ENCODE measurements at places on chromosomes 4 and X. TPM values are rescaled to one million over a fixed set of nuclear protein-coding genes. Genes with fewer than 3 reads are reported as not detected.

Gene TMEM47
- total RNA-seq, result 0.10 TPM

Gene ARMCX2
- total RNA-seq, result 0.17 TPM

Gene POLN
- total RNA-seq, result 3.1 TPM

Gene ARHGAP10
- 24.7 TPM for total RNA-seq

Gene CLCN5
- 6.1 TPM for total RNA-seq

Gene UCP1
- total RNA-seq, result not detected

Gene CXorf49
- total RNA-seq, result not detected

Gene MTMR8
- total RNA-seq, result 1.1 TPM

Gene CT45A5
- total RNA-seq, result not detected

Gene AKAP14
- not detected for total RNA-seq

Gene PNMA5
- total RNA-seq, result not detected

Gene DCAF4L1
- total RNA-seq, result 0.39 TPM

Gene CA5B
- 5.5 TPM for total RNA-seq

Gene JADE3
- total RNA-seq, result 14.3 TPM

Gene NXF3
- 0.25 TPM for total RNA-seq

GRCh38 chrX:18617407-18617750, 54.5 kb downstream of the RS1 start:
- DNase-seq, result peak; percentile 16

GRCh38 chrX:103347682-103348397, 8.5 kb upstream of the TCEAL9 start:
- DNase-seq, result no peak

DNA sequence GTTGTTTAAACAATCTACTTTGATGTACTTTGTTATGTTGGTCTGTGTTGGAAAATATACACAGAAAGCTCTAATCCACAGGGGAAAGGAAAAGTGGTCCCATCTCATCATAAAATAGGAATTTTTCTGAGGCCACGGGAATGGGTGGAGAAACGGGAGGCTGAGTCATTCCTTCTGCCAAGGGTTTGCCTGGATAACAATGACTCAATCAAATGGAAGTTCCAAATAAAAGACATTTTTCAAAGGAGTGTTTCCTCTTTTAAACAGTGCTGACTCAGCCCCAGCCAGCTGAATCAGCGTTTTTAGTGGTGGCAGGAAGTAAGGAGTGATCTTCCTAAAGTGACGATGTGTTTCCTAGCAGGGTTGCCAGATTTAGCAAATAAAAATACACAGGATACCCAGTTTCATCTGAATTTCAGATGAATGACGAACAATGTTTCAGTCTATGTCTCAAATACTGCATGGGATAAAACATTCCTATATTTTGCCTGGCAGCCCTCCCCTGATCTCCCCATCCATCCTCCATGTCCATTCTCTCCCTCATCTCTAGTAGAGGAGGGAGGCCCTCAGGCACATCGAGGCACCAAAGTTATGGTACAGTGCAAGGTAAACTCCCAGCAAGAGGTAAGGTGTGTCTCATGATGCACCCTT, 345.4 kb upstream of the GATB start:
- peak; percentile 83 for DNase-seq

GRCh38 chr4:123812066-123812390, 415.4 kb downstream of the SPRY1 start:
- no peak for DNase-seq

- no peak for DNase-seq
Measured at GRCh38 chr4:153971899-153972298, 183.0 kb upstream of the SFRP2 start.

DNA sequence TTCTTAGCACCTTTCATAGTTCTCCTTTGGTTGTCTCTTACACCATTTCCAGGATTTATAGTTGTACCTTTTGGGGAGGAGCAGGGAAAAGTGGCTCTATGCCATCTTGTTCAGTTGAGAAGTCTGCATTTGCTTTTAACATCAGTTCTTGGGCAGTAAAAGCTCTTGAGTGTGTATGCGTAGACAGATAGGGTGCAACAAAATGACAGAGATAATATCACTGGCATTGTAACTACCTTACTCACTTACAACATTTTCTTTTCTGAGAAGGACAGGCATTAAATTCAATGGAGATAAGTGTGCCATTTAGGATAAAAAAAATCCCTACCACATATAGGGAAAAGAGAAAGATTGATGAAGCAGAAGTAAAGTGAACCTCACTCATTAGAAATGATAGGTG, 38.9 kb downstream of the ADGRG4 start:
- no peak for DNase-seq

- DNase-seq, result no peak
Measured at GRCh38 chr4:78584863-78585547, 33.4 kb downstream of the ANXA3 start.

GRCh38 chr4:40314951-40315350, 20.2 kb upstream of the CHRNA9 start:
- DNase-seq, result no peak

- DNase-seq, result no peak
Measured at GRCh38 chrX:125727117-125727516, 407.4 kb downstream of the TEX13C start.

DNA sequence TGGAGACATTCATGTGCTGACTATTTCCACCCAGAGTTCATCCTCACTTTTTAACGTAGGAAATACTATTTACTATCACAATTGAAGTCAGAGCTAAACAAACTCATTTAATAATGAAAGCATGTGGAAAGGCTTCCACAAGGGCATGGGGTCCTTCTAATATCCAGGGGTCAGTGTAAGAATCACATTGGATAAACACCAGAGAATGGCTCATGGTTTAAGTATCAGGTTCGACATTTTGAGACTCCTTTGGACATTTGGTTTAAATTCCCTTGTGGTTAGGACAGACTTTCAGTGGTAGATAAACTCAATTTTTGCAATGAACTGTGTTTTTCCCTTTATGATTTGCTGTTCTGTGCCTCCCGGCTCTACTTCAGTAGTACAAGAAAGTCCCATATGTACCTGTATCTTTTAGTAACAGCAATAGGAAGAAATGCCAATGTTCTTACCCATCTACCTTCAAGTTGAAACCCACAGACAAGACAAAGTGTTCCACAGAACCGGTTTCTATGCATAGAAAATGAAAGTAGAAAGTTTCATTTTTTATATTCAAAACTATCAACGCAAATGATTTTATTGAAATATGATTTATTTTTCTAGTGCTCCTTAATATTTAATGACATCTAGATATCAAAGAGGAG, 589.0 kb upstream of the FAM241A start:
- DNase-seq, result no peak

GRCh38 chrX:38044701-38045100, 38.3 kb downstream of the SYTL5 start:
- no peak for DNase-seq

DNA sequence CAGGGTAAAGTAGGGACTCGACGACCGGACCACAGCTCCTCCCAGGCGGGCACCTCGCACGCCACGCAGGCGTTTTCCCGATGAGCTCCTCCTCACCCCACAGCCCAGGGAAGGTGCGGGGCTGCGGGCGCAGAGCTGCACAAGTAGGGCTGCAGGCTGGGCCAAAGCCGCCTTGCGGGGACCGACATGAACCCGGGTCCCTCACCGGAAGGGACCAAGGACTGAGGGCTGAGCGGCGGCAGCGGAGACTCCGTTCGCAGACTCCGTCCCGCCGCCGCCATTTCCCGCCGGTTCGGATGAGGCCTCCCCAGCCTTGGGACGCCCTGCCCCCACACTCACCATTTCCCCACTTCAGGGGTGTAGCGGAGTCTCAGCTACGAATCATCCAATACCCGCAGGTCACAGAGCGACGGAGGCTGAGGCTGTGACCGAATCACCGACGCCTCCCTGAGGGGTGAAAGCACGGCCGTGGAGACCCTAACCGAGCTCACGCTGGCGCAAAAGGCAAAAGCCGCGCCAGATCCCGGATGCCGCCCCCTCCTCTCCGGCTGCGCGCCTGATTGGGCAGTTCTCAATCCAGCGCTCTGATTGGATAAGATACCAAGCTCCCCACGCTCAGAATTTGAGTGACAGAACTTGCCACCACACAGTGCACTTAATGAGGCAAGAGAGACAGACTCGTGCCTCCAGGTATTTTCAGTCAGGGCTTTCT, at the start of gene ZNF732:
Gene ZNF732 (minus strand): TSS at position 506 of the 712 bp plus-strand sequence. CDS start 164 bp downstream, at position 342.
- DNase-seq, result no peak

DNA sequence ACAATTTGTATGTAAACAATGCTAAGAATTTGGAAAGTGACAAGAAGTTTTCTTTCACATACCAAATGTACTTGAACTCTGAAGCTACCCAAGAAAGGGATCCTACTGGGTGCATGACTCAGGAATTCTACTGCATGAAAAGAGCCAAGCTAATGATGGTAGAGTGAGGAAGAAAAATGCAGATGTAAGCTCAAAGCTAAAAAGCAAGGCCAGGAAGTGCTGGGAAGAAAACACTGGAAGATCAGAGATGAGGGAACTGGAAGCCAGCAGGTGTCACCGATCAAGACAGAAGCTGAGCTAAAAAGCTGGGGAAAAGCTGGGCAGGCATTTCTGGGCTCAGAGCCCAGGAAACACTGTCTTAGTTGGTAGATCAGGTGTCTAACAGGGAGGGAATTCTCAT, 449.1 kb downstream of the NKX6-1 start:
- DNase-seq, result no peak

- DNase-seq, result peak; percentile 32
Measured at GRCh38 chr4:118076958-118077766, 42.9 kb downstream of the NDST3 start.

DNA sequence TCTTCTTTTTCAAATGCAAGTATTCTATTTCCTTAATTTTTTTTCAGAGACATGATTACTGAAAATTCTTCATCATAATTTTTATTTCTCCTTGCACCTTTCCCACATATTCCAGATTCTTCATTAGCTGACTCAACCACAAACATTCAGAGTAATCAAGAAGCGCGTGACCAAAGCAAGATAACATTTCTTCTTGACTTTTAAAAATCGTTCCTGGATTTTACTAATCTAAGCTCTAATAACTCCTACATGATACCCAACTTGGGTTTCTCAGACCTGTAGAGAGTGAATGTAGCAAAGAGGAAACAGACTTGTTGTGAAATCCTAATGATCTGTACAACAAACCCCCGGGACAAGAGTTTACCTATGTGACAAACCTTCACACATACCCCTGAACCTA, 615.0 kb downstream of the TMA16 start:
- DNase-seq, result no peak

- DNase-seq, result peak; percentile 93
Measured at GRCh38 chr4:158996669-158997074, 106.2 kb upstream of the RAPGEF2 start.

DNA sequence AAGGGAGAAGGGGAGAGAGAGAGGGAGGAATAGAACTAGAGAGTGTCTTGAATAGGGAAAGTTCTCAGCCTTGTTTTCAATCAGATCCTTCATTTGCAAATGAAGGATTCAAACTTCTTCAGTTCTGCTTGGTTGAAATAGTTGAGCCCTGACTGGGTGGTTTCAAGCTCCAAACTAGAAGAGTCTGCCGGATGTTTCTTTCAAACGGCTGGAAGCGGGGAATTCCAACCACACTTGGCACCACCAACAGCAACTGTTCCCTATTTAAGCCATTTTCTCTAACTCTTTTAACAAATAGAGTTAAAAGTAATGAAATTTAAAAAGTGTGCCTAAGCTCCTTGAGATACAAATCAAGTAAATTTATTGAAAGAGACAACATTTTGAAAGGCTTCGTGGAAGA, 67.5 kb upstream of the DDX60 start:
- DNase-seq, result no peak

DNA sequence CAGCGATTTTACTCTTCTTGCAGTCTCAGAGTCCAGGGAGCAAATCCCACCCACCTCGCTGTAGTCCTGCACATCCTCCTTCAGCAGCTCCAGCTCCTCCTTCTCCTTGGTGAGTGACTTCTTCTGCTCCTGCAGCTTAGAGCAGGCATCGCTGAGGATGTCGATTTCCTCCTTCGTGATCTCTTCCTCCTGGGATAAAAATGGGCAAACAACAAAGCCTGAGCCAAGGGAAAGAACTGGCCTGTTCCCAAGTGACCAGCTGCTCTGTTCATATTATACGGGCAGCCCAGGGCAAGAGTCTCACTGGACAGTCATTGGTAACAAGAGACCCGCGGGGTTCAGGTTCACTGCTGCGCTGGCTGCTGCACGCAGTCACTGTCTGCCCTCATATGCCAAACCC, 26.2 kb downstream of the FGFR3 start:
- no peak for DNase-seq

DNA sequence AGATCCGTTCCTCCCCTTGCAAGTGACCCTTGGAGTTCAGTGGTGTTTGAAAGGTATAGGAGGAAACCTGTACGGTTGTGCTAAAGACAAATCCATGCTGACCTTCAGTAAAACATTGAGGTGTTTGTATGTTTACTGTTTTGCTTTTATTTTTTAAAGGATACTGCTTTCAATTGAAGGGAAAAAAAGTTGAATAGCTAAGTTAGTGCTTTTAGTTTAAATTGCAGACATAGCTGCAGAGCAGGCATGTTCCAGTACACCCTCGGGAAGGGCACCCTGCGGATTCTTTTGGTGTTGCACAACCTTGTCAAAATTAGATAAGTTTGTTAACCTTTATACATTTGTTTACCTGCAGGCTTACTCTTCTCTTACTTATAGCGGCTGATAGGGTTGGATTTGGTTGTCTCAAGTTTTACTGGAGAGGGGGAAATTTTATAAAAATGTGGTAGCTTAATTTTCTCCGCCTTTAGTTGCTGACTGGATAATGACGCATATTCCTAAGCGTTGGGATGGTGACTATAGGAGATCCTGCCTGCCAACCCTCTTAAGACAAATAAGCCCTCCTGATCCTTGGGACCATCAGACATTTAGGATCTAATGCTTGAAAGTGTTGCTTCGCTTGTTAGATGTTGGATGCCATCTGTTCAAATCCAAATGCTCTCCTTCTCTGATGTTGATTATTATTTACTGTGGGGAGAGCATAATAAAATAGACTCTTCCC, 2.0 kb downstream of the RAPGEF2 start:
- no peak for DNase-seq

GRCh38 chrX:130909469-130910136, 6.6 kb upstream of the ENOX2 start:
- no peak for DNase-seq

- DNase-seq, result no peak
Measured at GRCh38 chr4:27308379-27308778, 447.7 kb downstream of the STIM2 start.

- no peak for DNase-seq
Measured at GRCh38 chr4:112739442-112739841, 102.5 kb downstream of the LARP7 start.

DNA sequence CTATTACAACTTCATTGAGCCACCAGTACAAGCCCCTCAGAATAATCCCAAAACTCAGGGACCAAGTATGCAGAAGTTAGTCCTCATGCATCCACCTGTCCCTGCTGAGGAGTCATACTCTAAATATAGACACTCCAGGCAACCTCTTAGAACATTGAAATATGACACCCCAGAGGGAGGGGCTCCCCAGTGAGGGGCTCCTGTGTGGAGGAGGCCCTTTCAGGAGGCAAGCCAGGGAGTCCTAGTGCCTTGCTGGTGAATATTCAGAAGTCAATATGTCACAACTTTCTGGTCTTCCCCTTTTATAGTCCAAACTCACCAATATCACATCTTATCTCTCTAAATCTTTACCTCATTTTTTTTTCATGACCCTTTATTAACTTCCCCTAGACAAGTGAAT, 1.6 kb upstream of the ARMCX6 start:
- DNase-seq, result no peak

DNA sequence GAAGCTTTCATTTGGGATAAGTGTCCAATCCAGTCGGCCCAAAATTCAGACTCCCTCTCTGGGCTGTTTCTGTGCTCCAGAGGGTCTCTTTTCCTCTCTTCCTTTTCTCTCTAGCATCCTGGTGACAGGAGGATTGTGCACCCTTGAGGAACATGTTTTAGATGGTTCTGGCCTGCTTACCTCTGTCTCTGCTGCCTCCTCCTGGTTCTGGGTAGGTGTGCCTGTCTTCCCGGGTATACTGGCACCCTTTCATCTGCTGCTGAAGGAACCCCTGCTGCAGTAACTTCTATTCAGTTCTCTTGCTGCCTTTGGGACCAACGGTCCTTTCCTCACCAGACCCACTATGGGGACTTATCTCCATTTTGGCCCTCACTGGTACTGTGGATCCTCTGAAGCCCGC, 53.2 kb downstream of the HMGB2 start:
- DNase-seq, result no peak

Measured in HCT116 (cell line).